ENCODE measurements at places on chromosomes 16 and 17.

GRCh38 chr16:67108489-67108888 is 1.3 kb upstream of the PHAF1 start:
- DNase-seq, result no peak

- DNase-seq, result no peak
Measured at GRCh38 chr17:42891539-42892152, 9.0 kb upstream of the G6PC1 start.

- no peak for DNase-seq
Measured at GRCh38 chr16:78415013-78415412, 315.6 kb downstream of the WWOX start.

GRCh38 chr17:50214976-50215760 is 13.7 kb upstream of the COL1A1 start:
- no peak for DNase-seq

- DNase-seq, result no peak
Measured at GRCh38 chr17:35765756-35766488, 5.2 kb downstream of the C17orf50 start.

- peak; percentile 80 for DNase-seq
Measured at GRCh38 chr17:68383443-68384321, 73.6 kb downstream of the WIPI1 start.
